Stimulated activated CD4-positive, alpha-beta T cell treated with anti-CD3 and anti-CD28 coated beads, TNF-alpha, amount 100 ng/mL, for 1 hour (primary cell): ENCODE measurements at places on chromosomes 6 and 20.

GRCh38 chr20:32651537-32651936 is 22.2 kb downstream of the C20orf203 start:
- no peak for DNase-seq

DNA sequence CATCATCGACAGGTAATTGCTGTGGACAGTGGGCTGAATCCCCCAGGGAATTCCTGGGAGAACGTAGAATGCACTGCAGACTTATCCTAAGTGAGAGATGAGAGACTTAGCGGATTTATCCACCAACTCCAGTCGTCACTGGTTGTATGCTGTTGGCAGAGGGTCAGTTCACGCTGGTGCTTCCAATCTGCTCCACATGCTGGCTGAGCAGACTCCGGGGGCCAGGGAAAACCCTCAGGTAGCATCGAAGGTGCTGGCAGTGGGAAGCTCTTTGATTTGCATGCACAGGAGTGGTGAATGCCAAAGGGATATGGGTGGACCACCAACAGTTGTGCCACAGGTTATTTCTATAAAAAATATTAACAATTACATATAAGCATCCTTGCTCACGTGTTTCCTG is 20.2 kb downstream of the TTLL9 start:
- DNase-seq: no peak

DNA sequence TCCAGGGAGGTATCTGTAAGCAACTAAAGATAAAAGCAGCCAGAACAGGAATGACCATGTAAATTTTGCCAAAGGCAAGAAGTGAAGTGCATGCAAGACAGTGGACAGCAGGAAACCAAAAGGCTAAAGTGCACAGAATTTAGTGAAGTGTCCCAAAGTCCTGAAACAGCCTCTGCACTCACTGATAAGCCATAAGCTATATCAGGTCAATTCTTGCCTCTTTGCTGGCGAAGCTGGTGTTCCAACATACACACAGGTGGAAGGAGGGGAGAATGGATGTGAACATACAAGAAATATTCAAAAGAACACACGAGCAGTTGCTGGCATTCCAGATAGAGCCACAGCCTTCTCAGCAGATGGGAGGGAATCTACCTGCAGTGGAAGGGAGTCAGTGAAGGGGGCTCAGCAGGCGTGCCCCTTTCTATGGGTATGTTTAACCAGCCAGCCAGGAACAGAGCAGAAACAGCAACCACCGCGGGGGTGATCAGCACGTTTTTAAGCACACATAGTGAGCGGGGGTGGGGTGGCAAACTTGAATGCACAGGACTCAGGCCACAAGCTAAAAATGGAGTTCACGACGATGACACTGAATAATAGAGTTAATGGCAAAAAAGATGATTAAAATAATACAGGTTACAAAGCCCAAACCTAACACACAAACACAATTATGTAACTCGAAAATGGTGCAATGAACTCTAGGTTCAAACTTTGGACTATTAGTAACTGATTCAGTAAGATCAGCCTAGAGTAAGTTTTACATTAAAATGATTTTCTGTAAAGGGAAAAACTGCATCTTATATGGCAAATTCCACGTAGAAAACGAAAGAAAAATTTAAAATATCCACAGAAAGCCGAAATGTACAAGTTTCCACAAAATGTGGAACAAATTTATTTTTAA is 1.2 kb downstream of the ECI2 start:
- DNase-seq: peak; percentile 12

GRCh38 chr6:27897580-27898206 is 14.5 kb downstream of the OR2B2 start:
- no peak for DNase-seq

- DNase-seq: no peak
These were observed 15.8 kb upstream of the THBS2 start for GRCh38 chr6:169269180-169270076.

DNA sequence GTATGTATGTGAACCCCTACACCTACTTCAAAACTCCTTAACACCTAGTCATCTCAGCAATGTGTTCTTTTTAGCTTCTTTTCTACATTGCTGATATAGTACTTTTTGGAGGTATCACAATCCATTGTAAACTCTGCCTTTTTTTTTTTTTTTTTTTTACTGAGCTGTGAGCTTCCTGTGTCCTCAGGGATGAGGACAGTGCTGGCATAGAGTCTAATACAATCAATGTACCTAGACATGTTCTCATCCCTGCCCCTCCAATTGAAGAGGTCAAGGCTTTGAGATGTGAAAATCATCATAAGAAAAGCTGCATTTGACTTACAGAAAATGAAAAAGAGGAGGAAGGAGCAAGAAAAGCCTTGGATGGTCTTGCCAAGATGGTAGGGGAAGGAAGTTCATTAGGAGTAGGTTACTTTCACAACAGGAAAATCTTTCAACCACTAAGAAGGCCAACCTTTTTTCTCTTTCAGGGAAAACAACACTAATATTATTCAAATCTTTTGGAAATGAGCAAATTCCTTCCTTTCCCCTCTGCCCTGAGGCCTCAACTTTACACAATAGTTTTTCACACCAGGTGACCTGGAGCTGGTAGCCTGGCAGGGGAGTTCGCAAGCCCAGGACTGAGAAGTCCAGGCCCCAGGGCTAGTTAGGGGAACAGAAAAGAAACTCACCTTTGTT is 2.8 kb upstream of the JARID2 start:
- DNase-seq: no peak
